ENCODE measurements at places on chromosomes 7 and 10.

- no peak for DNase-seq
Observed at GRCh38 chr10:1029838-1030237, 4.2 kb upstream of the IDI2 start.

GRCh38 chr7:5265320-5266190 is 17.2 kb upstream of the SLC29A4 start:
- DNase-seq: no peak

DNA sequence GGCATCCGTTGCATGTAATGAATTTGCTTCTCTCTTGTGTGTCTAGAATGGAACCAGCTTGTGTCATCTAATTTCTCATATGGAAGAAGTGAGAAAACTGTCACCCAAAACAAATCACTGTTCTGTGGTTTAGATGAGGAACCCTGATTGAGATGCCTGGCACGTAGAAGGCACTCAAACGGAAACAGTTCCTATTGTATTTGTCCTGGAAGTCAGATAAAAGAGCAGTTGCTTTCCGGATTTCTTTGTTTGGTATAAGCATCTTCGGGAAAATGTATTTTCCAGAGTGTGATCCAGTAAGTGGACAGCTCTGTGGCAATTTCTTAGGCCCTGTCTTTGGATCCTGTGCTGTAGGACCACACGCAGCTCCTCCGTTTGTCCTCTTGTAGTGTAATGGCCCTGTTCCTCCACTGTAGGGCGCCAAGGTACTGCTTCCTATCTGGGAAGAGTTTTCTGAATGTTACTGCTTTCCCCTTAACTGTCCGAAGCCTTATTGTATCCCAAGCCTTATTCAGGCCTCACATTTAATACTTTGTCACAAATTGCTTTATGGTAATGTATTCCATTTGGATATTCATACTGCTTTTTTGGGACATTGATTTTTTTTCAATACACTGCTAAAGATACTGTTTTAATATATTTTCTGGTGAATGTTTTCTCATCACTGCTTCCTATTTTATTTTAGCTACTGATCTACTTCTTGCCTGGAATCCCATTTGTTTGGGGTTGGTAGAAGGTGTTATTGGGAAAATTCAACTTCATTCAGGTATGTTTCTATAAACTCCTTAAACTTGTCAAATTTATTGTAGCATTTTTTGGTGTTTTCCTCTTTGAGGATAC is 24.8 kb downstream of the INPP5F start:
- peak; percentile 83 for DNase-seq

GRCh38 chr10:121578965-121579364 is 19.3 kb downstream of the FGFR2 start:
- no peak for DNase-seq

- DNase-seq: no peak
Observed at GRCh38 chr10:80324891-80325364, 31.6 kb downstream of the DYDC1 start.

DNA sequence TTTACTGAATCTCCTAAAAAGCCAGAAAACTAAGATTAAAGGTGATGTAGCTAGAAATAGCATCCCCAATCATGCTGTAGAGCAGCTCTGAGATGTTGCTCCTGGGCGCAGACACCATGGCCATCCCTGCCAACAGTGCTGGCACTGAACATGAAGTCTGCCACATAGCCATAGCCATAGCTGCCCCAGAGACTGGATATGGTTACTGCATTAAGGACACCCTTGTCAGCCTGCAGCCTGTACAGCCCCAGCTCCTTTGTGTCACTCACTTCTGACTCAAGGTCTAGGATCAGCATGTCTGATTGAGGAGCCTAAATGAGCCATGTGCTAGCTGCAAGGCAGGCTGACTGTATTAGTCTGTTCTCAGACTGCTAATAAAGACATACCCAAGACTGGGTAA is 284.6 kb downstream of the RPS24 start:
- no peak for DNase-seq

DNA sequence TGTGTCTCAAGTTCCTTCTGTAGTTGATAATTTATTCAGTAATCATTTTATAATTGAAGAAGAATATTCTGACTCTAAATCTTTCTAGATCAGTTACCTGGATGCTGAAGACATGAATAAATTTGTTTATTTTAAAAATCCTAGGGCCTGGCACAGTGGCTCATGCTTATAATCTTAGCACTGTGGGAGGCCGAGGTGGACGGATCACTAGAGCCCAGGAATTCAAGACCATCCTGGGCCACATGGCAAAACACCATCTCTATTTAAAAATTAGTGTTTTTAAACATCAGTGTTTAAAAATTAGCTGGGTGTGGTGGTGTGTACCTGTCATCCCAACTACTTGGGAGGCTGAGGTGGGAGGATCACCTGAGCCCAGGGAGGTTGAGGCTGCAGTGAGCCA is 9.3 kb downstream of the POR start:
- no peak for DNase-seq

GRCh38 chr7:80835251-80835650 is 83.6 kb downstream of the SEMA3C start:
- DNase-seq: no peak

GRCh38 chr7:139355320-139355719 is 4.4 kb upstream of the LUC7L2 start:
- no peak for DNase-seq

DNA sequence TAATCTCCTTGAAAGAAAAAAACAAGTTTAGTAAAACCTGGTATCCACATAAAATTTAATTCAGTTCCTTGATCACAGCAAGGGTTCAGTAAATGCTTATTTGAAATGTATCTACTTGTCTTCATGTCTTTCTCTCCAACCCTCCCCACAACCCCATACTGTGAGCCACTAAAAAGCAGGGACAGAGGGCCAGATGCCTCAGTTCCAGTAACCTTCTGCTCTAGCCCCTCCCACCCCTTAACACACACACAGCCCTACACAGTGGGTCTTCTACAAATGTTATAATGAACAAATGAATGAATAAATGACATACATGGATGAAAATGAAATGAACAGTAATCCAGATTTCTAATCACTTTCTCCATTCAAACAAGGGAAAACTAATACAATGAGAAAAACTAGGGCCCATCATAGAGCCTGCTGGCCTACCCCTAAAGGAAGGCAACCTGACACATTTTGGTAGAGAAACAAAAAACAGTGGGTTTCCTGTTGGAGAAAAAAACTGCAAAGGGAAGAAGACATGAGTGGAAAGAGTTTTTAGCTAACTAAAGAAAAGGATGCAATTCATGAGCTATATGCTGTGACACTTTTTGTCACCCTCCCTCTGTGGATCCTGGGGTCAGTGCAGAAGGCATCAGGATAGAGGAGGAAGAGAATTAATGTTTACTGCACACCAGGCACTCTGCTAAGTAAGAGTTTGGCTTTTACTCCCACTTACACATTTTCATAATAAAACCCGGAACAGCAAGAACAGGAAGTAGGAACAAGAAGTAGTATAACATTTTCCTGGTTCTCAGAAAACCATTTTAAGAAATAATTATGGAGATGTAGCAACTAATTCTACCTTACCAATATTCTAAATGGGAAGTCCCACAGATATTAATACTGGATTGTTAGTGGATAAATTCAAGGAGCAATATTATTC is 38.1 kb downstream of the ELMO1 start:
- no peak for DNase-seq

DNA sequence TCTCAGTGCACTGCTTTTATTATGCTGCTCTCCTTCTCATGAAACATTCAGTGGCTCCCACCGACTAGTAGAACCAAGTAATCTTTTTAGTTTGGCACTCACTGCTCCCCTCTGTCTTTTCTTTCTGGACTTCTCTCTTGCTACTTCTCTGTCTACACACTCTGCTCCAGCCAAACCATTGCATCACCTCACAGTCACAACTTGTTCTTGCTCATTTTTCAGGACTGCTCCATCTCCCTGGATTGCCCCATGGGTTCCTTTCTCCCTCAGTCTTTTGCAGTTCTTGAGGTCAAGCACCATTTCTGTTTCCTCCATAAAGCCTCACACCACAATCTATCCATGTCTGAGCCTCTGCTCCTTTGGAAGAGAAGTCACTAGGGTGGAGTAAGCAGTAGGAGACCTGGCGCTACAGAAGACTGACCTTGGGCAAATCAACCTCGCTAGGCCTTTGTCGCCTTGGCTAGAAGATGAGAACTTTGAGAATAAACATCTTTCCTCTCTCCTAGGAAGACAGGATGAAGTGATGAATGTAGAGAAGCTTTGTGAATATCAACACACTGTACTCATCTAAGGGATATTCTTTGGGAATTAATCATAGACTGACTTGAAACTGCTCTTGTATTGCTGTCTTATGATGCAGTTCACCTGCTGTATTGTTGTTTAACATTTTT is 186.2 kb downstream of the LRMDA start:
- no peak for DNase-seq

GRCh38 chr10:133140417-133141143 is 19.4 kb upstream of the KNDC1 start:
- no peak for DNase-seq

- no peak for DNase-seq
Observed at GRCh38 chr7:92466682-92467081, 11.1 kb downstream of the ERVW-1 start.

DNA sequence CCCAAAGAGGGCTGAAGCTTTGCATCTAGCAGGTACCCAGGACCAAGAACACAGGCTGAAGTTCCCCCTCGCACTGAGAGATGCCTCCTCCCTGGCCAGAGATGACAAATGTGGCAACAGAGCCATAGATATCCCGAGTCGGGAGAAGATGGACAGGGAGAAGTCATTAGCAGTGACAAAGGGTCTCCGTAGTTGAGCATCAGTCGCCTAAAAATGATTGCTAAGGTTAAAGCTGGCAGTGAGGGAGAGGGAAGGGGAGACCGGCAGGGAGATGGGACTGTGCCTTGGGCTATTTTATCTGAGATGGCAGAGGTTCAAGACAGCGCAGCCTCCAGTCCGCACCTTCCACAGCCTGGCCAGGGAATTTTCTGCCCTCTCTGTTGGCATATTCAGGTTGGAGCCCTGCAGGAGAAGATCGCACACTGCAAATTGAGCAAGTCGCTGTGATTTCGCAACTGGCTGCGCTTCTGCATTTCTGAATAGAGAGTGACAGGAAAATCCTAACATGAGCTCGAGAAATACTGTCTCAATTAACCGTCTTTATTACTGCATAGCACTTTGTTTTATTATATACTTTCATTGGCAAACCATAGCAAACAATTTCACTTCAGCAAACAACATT is 238.9 kb upstream of the GPR26 start:
- DNase-seq: no peak

DNA sequence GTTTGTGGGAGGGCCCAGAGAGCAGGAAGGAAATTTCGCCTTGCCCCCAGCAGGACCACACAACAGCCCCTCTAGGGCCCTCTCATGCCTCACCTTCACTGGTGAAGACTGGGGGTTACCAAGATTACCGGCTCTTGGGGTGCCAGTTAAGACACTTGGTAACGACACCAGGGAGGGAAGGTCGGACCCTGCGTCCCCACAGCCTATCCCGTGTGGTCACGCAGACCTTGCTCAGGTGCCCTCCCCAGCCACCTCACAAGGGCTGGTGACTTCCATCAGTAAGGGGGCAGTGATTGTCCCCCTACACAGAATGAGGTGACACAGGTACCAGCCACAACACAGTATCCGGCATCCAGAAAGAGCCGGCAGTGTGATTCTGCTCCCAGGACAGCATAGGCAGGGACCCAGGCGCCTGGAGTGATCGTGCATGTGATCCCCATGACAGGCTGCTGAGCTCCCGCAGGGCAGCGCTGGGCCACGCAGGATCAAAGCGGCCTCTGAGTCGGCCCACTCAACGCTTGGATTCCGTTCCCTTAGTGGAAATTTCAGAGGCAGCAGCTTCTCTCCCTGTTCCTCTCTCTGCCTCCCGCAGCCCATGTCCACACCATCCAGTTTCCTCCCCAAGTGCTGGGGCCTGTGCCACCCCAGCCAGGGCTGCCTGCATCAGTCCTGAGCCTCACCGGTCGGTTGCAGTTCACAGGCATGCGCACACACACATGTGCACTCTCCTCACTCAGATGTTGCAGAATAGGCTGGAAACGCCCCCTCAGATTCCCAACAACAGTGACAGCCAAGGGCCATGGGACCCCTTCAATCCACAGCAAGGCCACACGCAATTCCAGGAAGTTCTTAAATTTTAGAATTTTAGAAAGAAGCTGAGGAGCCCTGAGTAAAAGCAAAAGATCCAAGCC is 35.8 kb downstream of the CAMK2B start:
- no peak for DNase-seq

- DNase-seq: no peak
Observed at GRCh38 chr10:57715233-57715632, 552.5 kb downstream of the IPMK start.

DNA sequence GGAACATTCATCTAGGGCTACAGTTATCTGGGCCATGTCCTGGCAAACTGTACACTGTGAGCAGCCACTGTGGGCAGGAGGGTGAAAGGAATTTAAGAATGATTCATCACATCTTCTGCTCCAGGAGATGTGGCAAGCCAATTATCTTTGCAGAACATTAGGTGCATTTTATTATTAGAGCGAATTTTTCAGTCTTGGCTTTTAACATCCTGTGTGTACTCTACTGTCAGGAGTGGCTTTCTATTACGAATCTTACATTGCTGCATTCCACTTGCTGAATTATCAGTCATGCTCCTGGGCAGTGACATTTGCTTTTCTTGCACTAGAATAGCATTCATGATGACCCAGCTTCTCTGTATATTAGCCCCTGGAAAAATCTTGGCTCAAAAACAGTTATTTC is 109.2 kb upstream of the TARP start:
- peak; percentile 80 for DNase-seq

GRCh38 chr10:76209135-76209534 is 777.7 kb downstream of the LRMDA start:
- DNase-seq: peak; percentile 46

GRCh38 chr7:79317728-79318127 is 135.7 kb downstream of the MAGI2 start:
- peak; percentile 92 for DNase-seq

DNA sequence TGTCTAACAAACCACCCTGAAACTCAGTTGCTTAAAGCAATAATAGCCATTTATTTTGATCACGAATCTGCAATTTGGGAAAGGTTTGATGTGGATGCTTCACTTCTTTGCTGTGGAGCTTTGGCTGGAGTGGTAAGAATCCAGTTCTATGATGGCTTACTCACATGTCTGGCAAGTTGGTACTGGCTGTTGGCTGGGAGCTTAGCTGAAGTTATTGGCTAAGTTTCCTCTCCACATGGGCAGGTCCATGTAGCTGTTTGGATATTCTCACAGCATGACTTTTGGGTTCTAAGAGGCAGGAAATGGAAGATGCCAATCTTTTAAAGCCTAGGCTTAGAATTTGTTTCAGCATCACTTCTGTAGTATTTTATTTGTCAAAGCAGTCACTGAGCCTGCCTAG is 277.6 kb upstream of the NRP1 start:
- peak; percentile 4 for DNase-seq

- DNase-seq: no peak
Observed at GRCh38 chr7:105246679-105247078, 142.0 kb downstream of the SRPK2 start.

DNA sequence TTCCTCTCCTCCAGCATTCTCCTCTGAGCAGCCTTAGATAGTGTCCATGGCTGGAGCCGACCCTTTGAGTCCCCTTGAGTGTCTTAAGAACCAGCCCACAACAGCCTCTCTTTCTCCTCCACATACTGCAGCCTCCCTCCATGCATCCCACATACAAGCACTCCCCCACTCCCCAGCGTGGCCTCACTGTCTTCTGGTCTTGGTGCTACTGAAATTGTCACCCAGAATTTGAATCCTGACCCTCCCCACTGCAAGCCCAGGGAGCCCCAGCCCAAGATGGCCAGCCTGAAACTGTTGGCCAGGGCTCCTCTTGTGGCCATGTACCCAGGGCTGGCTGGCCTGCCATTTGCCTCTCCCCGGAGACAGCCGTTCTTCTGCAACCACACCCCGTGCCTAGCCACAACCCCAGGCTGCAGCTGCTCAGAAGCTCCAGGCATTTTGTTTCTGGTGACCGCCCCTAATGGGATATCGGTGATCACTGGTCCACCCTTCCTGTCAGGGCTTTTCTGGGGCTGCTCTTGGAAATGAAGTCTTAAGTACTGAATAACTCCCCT is 18.8 kb upstream of the SH2D4B start:
- no peak for DNase-seq
